Astrocyte of the hippocampus (primary cell): ENCODE measurements at places on chromosomes 3 and 15.

GRCh38 chr15:39110746-39111145, 470.1 kb upstream of the THBS1 start:
- DNase-seq: no peak

- DNase-seq: no peak
These were observed 40.5 kb downstream of the OSTN start for GRCh38 chr3:191239407-191240031.

DNA sequence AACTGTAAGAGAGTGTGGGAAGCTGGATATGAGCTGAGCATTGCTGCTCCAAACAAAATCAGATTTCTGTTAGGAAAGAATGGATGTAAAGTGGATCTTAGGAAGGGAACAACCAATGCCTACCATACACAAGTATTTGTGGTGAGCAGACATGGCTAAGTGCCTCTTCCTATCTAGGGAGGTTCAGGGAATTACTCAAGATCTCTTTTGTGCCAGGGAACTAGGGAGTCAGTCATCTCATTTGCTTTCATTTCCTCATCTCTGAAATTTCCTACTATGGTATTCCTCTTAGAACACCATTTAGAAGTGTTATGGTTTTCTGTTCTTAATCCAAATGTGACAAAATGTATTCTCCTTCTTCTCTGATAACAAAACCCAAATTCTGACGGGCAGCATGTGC, 396.5 kb downstream of the FHIT start:
- DNase-seq: no peak

DNA sequence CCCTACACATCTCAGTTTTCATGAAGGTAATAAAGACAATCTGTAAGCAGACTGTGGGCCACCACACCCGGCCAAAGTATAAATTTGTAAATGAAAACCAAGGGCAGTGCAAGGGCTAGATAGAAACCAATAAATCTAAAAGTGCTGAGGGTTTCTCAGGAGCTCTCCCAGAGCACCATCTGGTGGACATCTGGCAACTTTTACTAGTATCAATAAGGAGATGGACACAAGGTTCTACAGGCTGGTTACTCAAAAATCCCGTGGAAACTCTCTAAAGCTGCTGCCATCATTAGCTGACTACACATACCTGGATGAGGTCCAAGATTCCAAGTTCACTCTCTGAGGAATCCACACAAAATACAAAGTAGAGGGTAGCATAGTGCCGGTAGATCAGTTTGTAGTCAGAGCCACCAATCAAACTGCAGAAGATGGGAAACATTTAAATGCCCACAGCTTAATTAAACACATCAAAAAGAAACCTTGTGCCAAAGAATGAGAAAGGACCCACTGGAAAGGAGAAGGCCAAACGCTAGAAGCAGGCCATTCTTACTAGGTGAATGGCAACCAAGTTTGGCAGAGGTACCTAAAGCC, 5.5 kb downstream of the AP3S2 start:
- peak; percentile 85 for DNase-seq

DNA sequence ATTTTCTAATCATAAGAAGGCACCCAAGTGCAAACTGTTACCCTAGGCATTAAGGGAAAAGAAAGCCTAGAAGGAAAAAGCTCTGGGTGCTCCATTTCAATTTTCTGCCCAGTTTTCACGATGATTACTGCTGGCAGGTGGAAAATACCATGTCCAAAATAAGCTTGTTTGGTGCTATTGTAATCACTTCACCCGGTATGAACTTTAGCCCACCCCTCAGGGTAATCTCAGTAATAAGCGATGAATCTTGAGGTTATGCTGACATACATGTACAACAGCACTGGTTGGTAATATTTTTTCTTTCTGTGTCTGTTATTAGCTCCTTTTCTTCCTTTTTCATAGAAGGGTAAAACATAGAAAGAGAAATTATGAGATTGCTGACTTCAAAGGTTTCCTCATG, 88.6 kb upstream of the MEX3B start:
- DNase-seq: no peak

DNA sequence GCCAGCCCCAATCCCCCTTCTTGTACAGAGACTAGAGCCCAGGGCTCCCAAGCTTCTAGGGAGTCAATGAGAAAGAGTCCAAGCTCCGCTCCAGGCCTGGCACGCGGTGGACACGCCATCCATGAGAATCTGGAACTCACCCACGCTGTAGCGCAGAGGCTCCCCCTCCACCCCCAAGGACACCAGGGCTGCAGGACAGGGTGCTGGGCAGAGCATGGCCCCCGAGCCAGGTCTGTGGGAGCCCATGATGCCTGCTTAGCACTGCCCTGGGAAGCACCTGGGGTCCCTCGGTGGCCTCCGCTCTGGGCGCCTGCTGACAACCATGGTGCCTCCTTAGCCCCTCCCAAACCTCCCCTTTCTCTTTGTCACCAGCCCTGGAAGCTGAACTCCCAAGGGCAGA, 28.5 kb downstream of the ACSBG1 start:
- no peak for DNase-seq

GRCh38 chr15:70789213-70789612, 25.9 kb upstream of the UACA start:
- DNase-seq: no peak

DNA sequence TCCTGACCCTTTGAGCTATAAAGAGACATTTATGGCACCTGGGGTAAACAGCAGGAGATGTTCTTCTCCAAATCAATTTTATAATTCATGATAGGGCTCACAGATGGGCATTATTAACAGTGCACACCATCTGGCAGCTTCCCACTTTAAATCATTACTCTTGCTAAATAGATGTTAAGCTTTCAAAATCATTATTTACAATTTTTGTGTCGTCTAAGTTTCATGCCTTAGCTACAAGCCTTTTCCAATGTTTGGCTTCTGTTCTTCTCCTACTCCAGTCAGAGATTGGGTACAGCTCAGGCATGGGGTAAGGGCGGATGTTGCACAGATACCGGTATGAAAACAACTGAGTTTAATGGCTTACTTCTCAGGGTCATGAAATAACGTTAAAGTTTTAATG, 120.9 kb upstream of the PFN2 start:
- no peak for DNase-seq

DNA sequence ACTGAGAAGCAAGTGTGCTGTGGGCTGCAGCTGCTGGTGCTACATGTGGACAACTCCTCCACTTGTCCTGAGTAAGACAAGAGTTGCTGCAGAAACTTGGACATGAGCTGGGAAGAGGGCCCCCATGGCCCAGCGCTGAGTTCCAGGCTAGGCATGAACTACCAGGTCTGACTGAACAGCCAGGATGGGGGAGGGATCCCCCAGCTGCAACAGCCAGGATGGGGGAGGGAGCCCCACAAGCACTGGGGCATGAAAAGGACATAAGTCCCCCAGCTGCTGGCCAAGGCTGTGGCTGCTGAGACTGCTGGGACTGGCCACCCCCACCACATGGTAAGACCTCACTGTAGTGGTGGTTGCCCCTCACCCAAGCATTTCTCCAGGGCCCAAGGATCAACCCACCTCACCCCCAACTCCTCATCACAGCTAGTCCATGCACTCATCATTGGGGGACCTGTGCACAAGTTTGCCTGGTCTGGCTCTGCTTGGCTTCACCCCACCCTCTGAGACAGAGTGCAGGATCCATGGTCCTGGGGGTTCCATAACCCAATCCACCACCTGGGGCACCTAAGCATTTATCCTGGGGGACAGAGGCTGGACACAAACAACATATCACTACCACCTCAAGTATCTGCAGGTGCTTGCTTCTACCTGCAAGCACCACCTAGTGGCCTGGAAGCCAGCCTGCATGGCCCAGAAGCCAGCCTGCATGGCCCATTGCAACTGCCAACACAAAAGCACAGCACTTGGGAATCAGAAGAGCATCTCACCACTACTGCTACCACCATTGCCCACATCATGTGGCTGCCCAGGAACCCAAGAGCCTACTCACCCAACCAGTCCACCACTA, 84.5 kb upstream of the STT3B start:
- no peak for DNase-seq

GRCh38 chr15:69090197-69090948, 70.1 kb upstream of the GLCE start:
- DNase-seq: peak; percentile 35

DNA sequence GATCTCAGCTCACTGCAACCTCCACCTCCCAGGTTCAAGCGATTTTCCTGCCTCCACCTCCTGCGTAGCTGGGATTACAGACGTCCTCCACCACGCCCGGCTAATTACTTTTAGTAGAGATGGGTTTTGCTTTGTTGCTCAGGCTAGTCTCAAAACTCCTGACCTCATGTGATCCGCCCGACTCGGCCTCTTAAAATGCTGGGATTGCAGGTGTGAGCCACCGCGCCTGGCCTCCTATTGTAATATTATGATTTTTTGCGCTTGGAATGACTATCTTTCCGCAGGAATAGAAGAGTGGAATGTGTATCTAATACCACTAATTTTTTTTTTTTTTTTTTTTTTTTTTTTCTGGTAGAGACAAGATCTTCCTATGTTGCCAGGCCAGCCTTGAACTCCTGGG, 1.8 kb downstream of the ARL8B start:
- no peak for DNase-seq

DNA sequence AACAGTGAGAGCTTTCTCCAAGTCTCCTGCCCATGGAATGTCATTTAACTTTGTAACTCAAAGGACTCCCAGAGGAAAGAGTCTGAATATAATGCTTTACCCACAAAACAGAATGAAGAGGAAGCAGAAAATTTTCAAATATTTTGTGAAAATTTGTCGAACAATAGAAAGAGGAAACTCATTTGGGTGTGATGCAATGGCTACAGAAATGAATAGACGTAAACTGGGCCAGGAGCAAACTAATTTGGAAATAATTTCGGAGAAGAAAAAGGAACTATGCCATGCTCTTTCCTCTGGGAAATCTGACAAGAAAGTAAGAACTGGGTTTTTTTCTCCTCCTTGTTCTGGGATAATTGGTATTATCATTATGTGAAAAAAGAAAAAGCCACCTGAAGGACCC, 11.2 kb upstream of the SUMF1 start:
- DNase-seq: no peak

DNA sequence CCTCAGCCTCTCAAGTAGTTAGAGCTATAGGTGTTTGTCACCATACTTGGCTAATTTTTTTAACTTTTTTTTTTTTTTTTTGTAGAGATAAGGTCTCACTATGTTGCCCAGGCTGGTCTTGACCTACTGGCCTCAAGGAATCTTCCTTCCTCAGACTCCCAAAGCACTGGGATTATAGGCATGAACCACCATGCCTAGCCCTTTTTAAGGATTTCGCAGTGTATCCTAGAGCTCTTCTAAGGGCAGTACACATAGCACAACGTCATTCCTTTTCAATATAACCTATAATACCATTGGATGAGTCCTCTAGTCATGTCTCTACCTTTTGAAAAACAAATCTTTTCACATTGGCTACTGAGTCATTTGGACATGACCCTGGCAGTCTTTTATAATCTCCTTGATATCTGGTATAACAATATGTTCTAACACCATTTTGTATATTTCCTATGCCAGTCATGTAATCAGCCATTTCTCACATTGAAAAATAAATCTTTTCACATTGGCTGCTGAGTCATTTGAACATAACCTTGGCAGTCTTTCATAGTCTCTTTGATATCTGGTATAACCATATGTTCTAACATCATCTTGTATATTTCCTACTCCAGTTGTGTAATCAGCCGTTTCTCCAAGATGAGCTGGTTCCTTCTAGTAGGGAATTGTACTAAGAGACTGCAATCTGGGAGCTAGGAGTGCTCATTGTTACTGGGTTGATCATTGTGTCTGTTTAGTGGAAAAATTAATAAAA, 944.7 kb downstream of the MCTP2 start:
- no peak for DNase-seq

DNA sequence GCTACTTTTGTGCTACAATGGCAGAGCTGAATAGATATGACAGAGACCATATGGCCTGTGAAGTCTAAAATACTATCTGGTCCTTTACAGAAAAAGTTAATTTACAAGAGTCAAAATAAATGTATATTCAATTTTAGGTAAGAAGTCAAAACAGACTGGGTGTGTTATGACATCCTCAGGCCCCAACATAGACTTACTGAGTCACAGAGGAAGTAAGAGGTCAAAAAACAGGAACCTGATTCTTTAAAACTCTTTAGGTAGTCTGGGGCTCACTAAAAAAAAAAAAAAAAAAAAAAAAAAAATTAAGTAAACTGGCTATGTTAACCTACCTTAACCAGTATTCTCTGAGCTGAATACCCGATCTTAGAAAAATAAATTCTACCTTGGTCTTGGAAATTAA, 13.1 kb downstream of the DNAAF4 start:
- no peak for DNase-seq

GRCh38 chr15:29348336-29348914, 78.8 kb upstream of the NSMCE3 start:
- DNase-seq: no peak

- DNase-seq: peak; percentile 4
These were observed 291.7 kb downstream of the MEX3B start for GRCh38 chr15:81754078-81754477.

- no peak for DNase-seq
These were observed 14.8 kb downstream of the ADAMTS7 start for GRCh38 chr15:78796510-78796909.

- no peak for DNase-seq
These were observed 8.0 kb upstream of the AP2M1 start for GRCh38 chr3:184166671-184167070.

- no peak for DNase-seq
These were observed 292.0 kb downstream of the TBL1XR1 start for GRCh38 chr3:176905331-176905730.

GRCh38 chr15:91844341-91844740, 9.2 kb upstream of the SLCO3A1 start:
- no peak for DNase-seq

- no peak for DNase-seq
These were observed 777 bp upstream of the EIF4A2 start for GRCh38 chr3:186782542-186783057.

- peak; percentile 91 for DNase-seq
These were observed 35.1 kb downstream of the CMTM6 start for GRCh38 chr3:32467333-32468070.

- peak; percentile 10 for DNase-seq
These were observed 149.7 kb upstream of the NPHP3 start for GRCh38 chr3:132871956-132872355.

DNA sequence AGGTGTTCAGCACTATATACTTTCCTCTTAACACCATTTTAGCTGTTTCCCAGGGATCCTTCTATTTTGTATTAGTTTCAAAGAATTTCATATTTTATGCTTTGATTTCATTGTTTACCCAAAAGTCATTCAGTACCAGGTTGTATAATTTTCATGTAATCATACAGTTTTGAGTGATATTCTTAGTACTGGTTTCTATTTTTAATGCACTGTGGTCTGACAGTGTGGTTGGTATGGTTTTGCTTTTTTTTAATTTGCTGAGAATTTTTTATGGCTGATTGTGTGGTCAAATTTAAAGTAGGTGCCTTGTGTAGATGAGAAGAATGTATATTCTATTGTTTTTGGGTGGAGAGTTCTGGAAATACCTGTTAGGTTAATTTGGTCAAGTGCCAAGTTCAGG, 323.4 kb upstream of the EPHA6 start:
- no peak for DNase-seq
